AG04449 (cell line): ENCODE measurements at places on chromosomes 5 and 9.

DNA sequence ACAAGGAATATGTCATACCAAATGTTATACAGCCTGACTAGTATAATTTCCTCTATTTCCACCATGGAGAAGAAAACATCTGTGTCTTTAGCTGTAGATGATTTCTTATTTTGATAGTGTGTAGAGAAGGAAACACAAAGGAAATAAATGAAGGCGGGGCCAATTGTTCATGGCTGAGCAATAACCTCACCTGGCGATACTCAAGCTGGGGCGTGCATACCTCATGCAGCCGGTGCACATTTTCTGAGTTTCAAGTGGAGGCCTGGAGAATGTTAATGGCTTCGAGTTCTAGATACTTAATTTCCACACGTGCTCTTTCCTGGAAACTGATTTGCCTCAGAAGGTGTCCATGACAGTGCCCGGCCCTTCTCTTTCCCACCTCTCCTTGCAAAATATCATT, 127.4 kb upstream of the TAF11L2 start:
- DNase-seq, result no peak

- DNase-seq, result no peak
These were observed 730 bp downstream of the ZMYND19 start for GRCh38 chr9:137589441-137590122.

DNA sequence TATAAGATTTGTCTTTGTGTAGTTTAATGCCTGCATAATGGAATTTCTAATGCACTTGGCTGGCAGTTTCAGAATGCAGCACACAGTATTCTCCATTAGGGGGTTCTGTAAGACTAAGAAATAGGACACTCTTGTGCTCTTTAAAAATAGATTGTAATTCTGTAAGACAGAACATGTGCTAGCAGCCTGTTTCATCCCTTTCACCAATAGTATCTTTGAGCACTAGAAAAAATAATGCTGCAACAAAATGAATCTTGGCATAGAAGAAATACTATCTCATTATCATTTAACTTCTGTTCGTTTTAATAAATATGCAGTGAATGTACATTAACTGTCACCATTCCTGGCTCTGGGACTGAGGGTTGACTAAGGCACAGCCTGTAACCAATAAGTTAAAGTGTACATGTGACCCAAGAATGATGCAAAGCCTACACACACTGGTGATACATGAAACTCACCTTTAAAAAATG, 23.8 kb upstream of the ZNF622 start:
- peak; percentile 14 for DNase-seq

- no peak for DNase-seq
These were observed 122.0 kb downstream of the DRD1 start for GRCh38 chr5:175321927-175322532.

DNA sequence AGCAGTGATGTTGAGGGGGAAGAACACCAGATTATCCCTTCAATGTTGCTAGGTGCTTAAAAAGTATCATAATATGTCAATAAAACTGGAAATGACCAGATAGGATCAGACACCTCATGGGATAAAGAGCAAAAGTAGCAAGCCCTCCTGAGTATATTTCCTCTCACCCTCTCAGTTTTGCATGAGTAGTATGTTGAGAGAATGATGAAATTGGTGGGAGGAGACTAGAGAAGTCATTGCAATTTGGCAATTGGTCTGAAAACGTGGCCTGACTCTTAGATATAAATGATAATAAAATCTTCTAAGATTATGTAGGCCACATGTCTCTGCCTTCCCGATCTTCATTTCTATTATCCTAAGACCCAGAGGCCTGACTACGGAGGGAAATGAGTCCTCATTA, 151.2 kb upstream of the ARRDC3 start:
- DNase-seq, result no peak

DNA sequence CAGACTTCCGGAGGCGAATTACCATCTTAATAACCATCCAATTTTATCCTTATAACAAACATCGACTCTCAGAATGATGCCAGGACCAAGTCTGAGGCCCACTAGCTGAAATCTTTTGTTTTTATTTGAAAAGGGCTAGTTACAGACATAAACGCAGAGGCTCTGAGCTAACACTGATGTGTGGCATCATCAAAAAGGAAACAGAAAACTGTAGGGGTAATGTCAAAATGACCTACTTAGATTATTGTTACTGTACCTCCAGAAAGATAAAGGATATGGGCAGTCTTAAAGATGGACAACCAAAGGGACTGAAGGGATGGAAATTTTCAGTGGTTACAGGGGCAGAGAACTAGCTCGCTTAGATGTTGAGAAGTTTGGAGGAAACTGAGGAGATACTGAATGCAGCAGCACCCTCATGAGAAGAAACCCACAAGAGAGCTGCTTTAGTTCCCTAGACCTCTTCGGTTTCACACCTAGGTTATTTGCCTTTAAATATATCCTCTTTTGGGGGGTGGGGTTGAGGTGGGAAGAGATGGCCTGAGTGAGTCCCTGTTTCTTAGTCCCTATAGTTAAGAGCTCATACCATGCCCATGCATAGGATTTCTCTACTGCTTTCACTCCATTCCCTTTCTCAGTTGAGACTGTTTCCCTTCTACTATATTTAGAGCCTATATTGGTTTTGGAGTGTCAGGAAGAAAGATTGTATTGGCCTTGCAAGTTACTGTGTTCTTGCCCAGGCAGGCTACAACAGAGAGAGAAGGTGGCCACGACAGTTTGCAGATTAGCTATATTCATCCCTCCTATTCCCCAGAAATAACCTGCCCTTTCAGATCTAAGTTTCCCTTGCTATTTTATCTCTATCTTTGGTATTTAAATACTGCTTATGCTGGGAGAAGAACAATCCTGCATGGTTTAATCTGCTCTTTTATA, 320.4 kb upstream of the EFNA5 start:
- no peak for DNase-seq

DNA sequence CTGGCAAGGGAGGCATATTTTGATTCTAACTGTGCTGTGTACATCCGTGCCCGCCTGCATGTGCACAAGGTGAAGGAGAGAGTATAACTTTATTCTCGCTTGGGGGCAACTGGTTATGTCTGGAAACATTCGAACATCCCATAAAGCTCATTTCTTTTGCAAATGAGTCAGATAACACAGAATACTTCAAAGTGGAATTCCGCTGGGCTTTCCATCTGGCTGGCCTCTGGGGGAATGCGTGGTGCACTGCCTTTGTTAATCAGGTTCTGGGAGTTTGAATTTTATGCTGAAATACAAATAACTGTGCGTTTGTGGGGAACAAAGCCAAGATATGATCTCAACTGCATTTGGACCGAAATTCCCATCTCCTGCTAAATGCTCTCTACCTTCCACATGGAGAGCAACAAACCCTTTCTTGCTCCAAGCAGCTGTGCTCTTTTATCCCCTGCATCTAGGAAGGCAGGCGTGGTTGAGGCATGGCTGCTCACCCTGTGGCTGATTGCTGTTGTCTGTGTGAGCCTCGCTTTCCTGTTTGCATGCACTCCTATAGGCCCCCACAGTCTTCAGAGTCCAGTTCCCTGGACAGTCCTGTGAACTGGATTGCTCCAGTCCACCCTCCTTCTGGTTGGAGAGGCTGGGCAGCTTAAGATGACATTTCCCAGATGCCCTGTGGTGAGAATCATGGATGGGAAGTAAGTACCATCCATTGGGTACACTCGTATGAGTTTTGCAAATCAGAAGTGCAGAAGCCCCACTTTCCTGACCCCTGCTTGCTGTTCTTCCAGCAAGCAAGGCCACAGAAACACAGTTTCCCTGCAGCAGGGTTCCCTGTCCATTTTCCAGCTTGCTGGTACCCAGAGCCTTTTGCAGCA, 82.9 kb upstream of the ALDH1B1 start:
- DNase-seq, result no peak
